ENCODE measurements at places on chromosomes 16 and 17.

DNA sequence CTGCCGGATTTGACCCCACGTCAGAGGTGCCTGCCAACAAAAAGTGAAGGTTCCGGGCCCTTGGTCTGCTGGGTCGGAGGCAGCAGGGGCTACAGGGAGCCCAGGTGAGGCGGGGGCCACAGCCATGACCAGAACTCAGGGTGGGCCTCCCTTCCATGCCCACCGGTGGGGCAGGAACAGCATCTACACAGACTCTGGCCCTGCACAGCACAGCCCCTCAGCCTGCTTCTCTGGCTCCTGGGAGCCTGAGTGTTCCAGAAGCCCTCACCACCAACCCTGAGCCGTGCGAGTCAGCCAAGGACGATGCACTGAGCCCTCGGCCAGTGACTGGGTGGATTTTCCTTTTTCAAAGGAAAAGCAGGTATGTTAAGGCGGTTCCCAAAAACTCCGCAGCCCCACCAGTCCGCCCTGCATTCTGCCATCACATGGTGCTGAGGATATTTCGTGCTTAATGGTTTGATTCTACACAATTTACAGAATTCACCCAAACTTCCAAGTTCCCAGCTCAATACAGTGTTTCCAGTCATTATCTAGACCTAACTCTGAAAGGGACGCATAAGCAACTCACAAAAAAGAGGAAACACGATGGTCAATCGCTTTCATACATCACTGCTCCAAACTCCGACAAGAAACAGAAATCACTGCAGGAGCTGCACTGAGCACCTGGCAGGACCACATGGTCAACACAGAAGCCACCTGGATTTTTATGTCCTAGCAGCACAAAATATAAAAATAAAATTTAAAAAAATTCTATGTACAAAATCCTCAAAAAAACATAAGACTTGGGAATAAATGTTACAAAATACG, 19.4 kb upstream of the C16orf95 start:
- DNase-seq = no peak

GRCh38 chr16:31085873-31086628, 2.7 kb downstream of the PRSS53 start:
- no peak for DNase-seq

DNA sequence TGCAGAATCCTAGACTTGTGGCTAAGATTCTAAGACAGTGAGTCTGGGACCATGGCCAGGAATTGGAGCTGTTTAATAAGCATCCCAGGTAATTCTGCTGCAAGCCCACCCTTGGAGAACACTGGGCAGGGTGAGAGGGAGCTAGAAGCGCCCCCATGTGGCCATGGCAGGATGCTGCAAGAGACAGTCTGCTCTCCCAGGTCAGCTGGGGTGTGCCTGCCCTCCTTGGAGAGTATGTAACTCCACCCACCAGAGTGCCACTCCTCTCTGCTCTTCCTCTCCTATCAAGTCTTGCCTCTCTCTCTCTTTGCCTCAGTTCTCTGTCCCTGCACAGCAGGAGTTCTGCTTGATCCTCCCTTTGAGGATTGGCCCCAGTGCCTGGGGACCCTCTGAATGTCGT, 14.9 kb downstream of the RCVRN start:
- DNase-seq = no peak

GRCh38 chr16:67833030-67833414, 9.1 kb upstream of the THAP11 start:
- DNase-seq = no peak

DNA sequence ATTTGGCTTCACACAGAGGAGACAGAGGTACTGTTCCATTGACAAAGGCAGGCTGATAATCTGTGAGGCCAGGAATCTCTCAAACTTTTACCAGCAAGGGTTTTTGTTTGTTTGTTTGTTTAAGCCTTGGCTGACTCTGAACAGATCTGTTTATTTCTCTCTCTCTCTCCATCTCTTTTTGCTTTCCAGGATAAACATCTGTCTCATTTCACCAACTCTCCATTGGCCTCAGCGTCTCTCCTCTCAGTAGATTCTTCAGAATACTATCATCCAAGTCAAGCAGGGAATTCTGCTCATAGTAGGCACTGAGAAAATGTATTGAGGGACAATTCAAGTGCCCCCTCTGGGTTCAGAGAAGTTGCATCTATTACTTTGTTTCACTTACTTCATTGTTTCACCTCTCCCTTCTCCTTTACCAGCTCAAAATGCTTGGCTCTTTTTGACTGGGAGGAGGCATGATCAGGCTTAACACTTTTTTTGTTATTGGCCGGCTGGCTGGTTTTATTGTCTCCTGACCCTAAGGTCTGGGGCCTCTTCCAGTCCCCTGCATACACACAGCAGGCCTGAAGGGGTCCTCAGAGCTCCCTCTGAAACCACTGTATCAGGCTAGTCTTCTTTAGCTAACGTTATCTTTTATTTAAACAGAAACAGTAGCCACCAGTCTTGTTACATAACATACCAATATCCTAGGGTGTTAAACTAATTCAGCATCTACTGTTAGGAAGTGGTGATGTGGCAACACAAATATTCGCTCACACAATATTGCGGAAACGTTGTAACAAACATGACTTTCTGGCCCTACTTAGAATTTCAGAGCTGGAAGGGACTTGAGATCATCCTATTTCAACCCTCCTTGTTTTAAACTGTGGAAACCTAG, 2.0 kb upstream of the YPEL2 start:
- peak; percentile 27 for DNase-seq

- peak; percentile 82 for DNase-seq
Measured at GRCh38 chr17:56592487-56593085, 913 bp upstream of the NOG start.

GRCh38 chr16:70715055-70715858, 29.4 kb upstream of the MTSS2 start:
- DNase-seq = no peak

DNA sequence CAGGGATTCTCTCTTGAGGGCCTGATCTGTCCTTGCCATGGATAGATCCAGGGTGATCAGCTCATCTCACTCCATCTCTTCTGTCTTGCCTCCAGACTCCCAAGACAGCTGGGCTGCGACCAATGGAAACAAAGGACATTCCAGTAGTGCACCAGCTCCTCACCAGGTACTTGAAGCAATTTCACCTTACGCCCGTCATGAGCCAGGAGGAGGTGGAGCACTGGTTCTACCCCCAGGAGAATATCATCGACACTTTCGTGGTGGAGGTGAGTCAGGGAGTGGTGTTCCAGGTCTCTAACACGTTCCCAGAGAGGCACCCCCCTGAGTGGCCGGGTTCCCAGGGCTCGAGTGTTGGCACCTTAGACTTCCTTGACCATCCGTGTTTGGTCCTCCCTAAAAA, 29.5 kb downstream of the PLCD3 start:
- DNase-seq = no peak

GRCh38 chr16:10668322-10669045, 26.2 kb downstream of the TEKT5 start:
- no peak for DNase-seq

DNA sequence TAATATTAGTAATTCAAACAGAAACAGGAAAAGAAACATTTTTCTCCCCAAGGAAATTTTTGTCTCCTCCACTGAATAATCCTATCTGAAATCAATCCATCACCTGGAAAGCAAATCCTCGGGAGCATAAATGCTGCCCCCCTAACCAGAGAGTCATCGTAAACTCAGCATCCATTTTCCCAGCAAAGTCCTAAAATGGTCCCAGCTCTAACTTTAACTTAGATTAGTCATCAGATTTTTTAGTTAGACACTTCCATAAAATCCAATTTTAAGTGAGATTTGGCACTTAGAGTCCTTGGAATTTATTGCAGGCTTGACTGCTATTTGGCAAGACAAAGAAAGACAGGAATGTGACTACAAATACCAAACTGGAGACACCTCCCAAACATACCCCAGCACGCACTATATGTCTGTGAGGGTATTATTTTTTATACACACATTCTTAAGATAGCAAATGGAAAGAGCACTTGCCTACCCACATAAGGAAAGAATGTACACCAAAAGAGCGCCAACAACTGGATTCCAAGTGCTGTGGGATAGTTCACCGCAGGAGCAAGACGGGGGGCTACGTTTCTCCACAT, 15.4 kb downstream of the SCO1 start:
- DNase-seq = no peak

- no peak for DNase-seq
Measured at GRCh38 chr16:495127-495748, 32.3 kb upstream of the CAPN15 start.

DNA sequence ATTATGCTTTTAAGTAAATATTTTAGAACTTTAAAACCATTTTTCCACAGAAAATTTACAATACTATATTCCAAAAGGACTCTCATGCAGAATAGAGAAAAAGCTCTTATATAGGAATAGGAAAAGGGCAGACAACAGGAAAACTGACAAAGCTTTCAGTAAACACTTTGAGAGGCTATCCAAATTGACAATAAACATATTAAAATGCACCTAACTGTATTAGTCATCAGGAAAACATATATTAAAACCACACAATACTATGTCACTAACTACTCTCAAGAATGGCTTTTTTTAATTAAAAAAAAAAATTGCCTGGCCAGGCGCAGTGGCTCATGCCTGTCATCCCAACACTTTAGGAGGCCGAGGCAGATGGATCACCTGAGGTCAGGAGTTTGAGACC, 77.3 kb downstream of the CEP112 start:
- DNase-seq = no peak

DNA sequence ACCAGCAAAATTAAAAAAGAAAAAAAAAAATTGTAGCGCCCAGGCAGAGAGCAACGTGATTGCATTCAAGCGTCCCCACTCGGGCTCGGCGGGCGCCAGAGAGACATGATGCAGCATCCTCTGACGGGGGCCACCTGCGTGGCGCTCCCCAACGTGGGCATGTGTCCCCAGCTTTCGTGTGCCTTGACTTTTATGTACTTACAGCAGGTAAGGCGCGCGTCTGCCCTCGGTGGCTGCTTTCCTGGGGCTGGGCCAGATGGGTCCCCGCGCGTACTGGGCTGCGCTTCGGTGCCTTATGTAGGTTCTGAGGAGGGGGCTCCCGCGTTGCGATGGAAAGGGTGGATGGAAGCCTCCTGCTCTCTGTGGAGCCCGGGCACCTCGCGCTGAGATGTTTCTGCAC, 28.4 kb upstream of the RBFOX1 start:
- DNase-seq = no peak

DNA sequence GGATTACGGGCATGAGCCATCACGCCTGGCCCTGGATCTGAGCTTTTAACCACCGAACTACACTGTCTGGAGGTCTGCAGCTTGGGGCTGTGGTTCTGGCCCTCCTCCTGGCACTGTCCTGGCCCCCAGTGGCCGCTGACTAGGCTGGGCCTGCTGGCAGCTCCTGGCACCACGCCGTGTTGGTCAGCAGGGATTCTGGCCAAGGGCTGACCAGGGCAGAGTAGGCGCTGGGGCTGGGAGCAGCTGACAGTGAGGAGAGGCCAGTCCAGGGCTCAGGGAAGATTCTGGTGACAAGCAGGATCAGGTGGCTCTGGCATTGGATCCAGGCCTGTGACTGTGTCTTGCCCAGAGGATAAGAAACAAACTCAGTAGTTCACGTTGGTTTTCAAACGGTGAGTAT, 14.6 kb downstream of the EEF2K start:
- no peak for DNase-seq

GRCh38 chr16:87780385-87780989, 14.7 kb upstream of the KLHDC4 start:
- peak; percentile 22 for DNase-seq

DNA sequence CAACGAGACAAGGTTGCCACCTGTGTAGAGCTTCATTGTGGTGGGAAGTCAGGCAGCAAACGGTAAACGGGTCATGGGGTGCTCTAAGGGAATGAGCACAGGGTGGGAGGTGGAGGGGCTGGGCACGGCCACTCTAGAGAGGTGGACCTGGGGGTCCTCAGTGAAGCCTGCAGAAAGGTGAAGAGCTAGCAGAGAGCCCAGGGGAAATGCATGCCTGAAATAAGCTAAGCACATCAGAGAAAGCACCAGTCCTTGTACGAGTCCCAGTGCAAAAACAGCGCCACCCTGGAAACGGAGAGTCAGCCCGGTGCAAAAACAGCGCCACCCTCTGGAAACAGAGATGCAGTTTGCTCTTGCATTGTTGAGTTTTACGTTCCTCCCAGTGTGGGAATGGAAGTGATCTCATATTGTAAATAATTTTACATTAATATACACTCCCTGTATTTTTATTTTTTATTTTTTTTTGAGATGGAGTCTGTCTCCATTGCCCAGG, 65.0 kb downstream of the TBC1D16 start:
- no peak for DNase-seq

GRCh38 chr16:85396879-85397871, 215.9 kb upstream of the GSE1 start:
- no peak for DNase-seq

DNA sequence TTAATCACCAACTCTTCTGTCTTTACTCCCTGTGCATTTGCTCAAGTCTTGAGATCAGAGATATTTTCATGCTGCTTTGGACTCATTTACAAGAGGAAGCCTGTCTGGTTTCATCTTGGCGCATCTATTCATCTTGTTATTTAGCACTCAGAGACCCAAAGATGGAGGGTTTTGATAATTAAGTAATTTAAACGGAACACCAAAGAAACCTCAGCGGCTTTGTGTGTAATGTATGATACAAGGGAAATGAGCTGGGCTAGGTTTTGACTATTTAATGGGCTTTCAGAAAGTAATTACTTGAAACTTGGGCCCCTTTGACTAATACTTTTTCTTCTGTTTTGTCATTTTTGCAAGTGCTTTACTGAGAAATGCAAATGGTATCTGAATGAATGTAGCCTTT, 66.2 kb upstream of the CACNG3 start:
- DNase-seq = peak; percentile 56

- no peak for DNase-seq
Measured at GRCh38 chr16:9366048-9366969, 274.9 kb downstream of the HAPSTR1 start.

DNA sequence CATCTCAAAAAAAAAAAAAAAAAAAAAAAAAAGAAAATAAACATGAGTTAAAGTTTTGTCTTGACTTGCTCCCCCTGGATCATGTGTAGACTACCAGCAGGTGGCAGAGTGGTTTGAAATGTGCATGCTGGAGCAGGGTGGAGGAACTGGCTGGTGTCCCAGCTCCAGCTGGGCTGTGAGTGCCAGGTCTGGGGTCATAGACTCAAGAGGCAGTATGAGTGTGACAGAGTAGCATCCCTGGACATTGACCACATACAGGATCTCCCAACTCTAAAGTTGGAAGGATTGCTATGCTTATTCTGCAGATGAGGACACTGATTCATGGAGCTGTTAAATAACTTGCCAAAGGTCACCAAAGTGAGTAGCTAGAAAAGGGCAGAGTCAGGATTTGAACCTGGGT, 198.0 kb upstream of the MPHOSPH6 start:
- no peak for DNase-seq

DNA sequence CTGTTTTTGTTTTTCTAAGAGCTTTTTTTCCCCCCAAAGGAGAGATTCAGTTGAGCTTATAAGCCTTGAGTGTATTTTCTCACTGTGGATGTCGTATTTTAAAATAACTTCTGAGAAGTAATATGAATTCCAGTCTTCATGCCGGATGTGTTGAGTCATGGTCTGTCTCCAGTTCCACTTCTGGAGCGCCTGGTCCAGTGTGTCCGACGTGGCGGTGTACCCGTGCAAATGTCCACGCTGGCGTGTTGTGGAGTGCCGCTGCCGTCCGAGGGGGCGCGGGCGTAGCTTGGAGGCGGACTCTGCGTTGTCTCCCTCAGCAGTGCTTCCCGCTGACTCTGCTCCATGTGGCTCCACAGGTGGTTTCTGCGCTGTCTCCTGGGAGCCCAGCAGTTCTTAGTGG, 60.9 kb upstream of the ZNF750 start:
- no peak for DNase-seq

All from stimulated activated effector memory CD8-positive, alpha-beta T cell treated with anti-CD3 and anti-CD28 coated beads, Interleukin-12 subunit alpha, Interleukin-12 subunit beta, amount 100 ng/mL, for 72 hours (primary cell).